ENCODE measurements at places on chromosomes 4 and X. TPM values are rescaled to one million over a fixed set of nuclear protein-coding genes. Genes with fewer than 3 reads are reported as not detected.
A peak's percentile ranks its signal among the peaks of the same experiment; 100 is the strongest.

TLR6 gene
- 0.26 TPM for total RNA-seq

LANCL3 gene
- 0.11 TPM for total RNA-seq

- DNase-seq, result no peak
Measured at GRCh38 chr4:153341575-153342090, 2.9 kb upstream of the MND1 start.

DNA sequence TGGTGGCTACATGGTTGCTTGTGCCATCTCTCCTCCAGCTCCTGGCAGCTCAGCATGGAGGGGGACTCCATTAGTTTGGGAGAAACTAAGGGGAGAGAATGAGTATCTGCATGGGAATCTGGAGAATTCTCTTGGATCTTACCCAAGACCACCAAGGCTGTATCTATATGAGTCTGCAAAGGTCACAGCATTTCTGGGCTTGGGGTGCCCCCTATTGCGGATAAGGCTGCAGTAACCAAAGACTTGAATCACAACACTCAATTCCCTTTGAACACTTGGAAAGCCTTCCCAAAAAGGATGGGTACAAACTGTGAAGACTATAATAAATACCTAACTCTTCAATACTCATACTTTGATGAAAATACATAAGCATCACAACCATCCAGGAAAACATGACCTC lies 623.5 kb upstream of the NR3C2 start:
- DNase-seq, result peak; percentile 68

GRCh38 chr4:148275266-148275665 lies 166.9 kb downstream of the NR3C2 start:
- no peak for DNase-seq

DNA sequence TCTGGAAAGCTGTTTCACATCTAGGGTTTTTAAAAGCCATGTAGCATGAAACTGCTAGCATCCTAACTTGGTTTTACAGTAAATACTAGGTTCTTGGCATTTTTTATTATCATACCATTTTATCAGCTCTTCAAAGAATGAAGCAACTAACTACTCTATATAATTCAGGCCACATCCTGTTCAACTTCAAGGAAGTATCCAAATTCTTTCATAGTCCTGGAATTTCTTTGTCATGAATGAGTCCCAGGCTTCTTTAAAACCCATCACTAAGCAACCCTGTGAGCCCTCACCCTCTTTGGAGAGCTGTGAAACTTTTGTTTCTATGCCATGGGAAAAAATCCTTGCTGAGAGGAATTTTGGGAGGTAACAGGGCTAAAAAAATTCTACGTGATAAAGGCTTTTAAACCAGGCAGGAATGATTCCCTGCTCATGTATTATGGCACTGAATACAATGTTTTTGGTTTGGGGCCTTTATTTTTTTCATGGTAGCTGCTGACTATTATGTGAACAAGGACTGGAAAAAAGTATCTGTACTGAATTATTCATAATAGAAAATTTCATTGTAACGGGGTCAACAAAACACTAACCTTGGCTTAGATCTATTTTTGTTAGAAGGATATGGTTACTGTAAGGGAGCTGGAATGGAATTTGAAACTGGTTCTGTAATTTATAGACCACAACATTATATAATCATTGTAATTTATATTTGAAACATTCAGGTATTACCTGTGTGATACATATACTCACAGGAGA lies 164.9 kb downstream of the DCTD start:
- no peak for DNase-seq
